NB4 (cell line): ENCODE measurements at places on chromosomes 5 and 9.
A peak's percentile ranks its signal among the peaks of the same experiment; 100 is the strongest.

GRCh38 chr5:171127314-171127713 is 181.7 kb upstream of the TLX3 start:
- DNase-seq: no peak

GRCh38 chr9:77764894-77765780 is 117.0 kb upstream of the GNA14 start:
- DNase-seq: peak; percentile 47

- DNase-seq: no peak
Observed at GRCh38 chr5:73352649-73353230, 95.8 kb downstream of the FOXD1 start.

- DNase-seq: no peak
Observed at GRCh38 chr5:42397267-42397666, 26.0 kb upstream of the GHR start.

GRCh38 chr9:121548666-121549065 is 49.0 kb upstream of the GGTA1 start:
- DNase-seq: no peak

GRCh38 chr5:36915653-36916052 is 39.1 kb downstream of the NIPBL start:
- DNase-seq: no peak

DNA sequence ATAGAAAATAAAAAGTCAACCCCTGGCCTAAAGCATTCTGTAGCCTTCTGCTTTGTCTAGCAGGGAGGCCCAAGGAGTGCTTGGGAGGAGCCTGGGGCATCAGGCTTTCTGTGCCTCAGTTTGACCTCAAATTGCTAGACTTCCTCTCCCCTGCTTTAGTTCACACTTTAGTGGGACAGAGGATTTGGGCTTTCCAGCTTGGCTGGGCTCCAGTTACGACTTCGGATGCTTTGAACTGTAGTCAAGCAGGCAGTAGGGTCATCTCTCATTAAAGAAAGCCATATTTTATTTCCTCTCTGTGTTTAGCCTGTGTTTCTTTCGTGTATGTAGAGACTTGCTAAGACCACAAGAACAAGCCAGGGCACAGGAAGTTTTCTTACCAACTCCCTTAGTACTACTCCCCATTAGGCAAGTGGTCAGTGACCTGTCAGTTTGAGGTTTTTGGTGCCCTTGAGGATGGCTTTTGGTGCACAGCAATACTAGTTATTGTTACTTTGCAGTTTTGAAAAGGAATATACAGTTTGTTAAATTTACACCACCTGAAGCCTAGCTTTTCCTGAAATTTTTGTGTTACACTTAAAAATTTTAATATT is 334.7 kb downstream of the NDUFS4 start:
- DNase-seq: peak; percentile 15

GRCh38 chr9:95070549-95071021 is 246.9 kb downstream of the FANCC start:
- no peak for DNase-seq

DNA sequence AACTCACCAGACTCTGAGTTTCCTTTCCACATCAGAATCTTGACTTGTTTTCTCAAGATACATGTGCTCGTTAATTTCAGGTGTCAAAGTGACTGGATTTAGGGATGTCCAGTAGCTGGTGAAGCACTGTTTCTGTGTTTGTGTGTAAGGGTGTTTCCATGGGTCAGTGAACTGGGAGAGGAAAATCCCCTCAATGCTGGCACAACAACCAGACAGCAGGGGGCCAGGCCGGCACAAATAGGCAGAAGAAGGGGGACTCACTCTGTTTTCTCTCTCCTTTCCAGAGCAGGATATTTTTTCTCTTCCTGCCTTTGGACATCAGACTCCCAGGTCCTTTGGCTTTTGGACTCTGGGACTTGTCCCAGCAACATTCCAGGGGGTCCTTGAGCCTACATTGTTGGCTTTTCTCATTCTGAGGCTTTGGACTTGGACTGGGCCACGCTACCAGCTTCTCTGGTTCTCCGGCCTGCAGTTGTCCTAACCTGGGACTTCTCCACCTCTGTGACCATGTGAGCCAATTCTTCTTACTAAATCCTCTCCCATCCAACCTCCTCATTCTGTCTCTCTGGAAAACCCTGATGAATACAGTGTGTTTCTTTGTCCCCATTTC is 144.0 kb downstream of the CAAP1 start:
- DNase-seq: no peak

- DNase-seq: no peak
Observed at GRCh38 chr5:14054965-14055963, 87.9 kb upstream of the TRIO start.

DNA sequence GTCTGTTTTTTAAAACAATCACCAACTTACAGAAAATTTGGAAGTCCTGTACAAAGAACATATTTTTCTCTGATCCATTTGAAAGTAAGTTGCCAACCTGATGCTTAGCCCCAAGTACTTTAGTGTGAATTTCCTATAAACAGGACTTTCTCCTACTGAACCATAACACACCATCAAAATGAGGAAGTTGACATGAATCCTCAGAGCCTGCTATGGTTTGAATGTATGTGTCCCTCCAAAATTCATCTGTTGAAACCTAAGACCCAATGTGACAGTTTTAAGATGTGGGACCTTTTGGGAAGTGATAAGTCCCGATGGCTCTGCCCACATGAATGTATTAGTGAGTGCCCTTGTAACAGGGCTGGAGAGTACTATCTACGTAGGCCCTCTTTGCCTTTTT is 6.4 kb upstream of the ACOT12 start:
- DNase-seq: peak; percentile 43
